ENCODE measurements at places on chromosomes 2 and 18. TPM values are rescaled to one million over a fixed set of nuclear protein-coding genes. Genes with fewer than 3 reads are reported as not detected.
A peak's percentile ranks its signal among the peaks of the same experiment; 100 is the strongest.

DNA sequence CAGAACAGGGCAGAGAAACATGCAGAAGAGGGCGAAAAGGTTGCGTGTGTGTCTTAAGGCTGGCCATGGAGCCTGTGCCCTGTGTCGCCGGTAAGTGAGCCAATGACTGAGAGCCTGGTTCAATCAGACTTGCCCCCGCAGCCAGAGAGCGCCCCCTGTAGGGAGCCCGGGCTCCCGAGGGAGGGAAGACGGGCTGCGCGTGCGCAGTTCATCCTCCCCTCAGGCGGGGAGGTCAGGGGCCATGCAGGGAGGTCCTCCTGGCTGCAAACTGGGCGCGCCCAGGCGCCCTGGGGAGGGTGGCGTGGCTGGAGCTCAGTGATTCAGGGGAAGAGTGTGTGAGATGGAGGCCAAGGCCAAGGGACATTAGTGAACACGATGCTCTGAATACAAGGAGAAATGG lies 276.6 kb downstream of the PHLPP1 start:
- no peak for DNase-seq

Gene EGR4
- total RNA-seq: not detected

- DNase-seq: peak; percentile 46
Observed at GRCh38 chr2:230408244-230408842, 7.7 kb upstream of the SP100 start.

- DNase-seq: no peak
Observed at GRCh38 chr2:108560241-108560811, 26.1 kb downstream of the LIMS1 start.

Gene ZBTB7C
- total RNA-seq: 2.7 TPM

DNA sequence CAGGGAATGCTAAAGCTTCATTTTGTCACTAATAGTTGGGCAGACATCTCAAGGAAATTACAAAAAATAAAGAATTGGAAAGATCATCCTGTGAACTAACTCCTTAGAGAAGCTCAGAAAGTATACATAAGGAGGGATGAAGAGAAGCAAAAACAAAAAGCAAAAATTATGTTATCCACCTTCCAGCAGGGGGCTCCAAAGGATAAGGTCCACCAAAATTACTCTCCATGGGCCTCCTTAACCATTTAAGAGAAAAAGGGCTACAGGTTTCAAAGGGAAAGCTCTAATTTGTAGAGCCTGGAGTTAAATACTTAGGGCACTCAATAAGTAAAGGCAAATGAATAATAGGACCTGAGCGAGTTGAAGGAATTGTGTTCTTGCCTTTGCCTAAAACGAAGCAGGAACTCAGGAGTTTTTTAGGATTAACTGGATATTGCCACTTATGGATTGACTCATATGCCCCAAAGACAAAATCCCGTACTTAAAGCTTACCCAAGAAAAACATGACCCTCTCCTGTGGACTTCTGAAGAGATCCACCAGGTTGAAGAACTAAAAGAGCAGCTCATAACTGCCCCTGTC lies 1167.9 kb downstream of the DSC3 start:
- DNase-seq: no peak

Gene FOSL2
- 50.2 TPM for total RNA-seq

Gene INHA
- 2.4 TPM for total RNA-seq

GRCh38 chr2:46847726-46848412 lies 67.7 kb downstream of the MCFD2 start:
- no peak for DNase-seq

GRCh38 chr2:25252291-25253152 lies 84.1 kb upstream of the POMC start:
- DNase-seq: peak; percentile 61

DNA sequence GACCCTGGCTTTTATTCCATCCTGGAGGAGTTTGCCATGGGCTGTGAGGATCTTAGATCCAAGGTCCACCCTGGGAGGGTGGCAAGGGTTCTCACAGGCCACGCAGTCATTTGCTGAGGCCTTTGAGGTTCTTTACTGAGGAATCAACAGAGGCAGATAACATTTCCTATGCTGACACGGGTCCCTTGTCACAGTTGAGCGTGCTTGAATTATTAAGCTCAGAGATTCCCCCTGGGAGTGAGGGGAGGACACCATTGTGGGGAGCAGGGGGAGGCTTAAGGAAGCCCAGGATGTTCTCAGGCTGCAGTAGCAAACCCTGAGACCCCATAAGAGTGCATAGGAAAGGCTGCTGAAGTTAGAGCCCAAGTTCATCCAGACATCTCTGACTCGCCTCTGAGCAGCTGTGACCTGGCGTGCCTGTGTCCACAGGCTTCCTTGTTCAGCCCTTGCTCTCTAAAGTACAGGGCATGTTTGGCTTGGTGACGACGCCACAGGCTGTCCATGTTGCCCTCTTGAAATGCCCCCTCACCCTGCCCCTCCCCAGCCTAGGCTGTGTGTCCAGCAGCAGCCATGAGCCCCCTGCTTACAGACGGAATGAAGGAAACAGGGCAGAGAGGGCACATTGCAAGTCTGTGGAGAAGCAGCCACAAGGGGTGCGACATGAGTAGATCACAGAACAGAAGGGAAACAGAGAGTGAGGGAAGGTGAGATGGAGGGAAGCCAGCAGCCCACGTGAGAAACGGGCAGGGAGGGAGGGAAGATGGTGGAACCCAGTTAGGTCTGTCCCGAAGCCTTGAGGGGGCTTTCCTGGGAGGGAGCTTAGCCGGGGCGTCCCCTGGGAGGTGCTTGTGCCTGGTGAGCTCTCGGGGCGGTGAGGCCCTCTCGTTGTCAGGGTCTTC lies 34.0 kb downstream of the NAPG start:
- DNase-seq: peak; percentile 18

- no peak for DNase-seq
Observed at GRCh38 chr18:56443166-56443907, 195.1 kb downstream of the TXNL1 start.

Gene NEU4
- total RNA-seq: not detected

- no peak for DNase-seq
Observed at GRCh38 chr2:186575302-186575701, 14.6 kb upstream of the ITGAV start.

Gene TXNDC2
- not detected for total RNA-seq

Gene ANKRD36C
- 6.8 TPM for total RNA-seq

DNA sequence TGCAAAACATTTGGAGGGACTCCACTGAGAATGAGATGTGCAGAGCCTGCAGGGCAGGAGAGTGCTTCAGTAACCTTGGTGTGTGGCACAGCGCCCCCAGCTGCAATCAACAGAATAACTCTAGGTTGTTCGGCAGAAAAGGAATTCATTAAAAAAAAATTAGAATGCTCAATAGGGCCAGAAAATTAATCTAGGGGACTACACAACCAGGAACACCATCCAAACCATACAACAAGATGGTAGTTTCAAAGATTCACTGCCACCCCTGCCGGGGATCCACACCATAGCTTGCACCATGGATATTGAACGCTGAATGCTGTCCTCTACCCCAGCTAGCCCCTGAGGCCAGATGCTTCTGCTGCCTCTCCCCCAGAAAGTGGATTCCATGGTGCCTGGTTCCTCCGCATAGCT lies 50.1 kb downstream of the THUMPD2 start:
- DNase-seq: no peak

DNA sequence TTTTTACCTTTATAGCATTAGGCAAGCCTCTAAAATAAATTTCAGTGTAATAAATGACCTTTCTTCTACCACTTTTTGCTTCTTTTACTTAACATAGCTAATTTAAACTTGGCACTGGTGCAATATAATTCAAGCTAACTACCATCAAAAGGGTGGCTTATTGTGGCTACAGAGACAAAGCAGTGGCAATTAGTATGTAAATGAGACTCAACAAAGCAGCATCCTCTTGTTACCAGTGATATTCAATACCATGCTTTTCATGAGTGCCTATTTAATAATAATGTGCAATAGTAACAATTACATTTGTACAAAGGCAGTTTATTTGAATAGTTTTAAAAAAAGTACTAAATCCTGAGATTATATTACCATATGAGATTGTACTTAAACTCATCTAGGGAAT lies 93.4 kb downstream of the SOS1 start:
- DNase-seq: no peak

Gene ASPRV1
- 0.63 TPM for total RNA-seq

DNA sequence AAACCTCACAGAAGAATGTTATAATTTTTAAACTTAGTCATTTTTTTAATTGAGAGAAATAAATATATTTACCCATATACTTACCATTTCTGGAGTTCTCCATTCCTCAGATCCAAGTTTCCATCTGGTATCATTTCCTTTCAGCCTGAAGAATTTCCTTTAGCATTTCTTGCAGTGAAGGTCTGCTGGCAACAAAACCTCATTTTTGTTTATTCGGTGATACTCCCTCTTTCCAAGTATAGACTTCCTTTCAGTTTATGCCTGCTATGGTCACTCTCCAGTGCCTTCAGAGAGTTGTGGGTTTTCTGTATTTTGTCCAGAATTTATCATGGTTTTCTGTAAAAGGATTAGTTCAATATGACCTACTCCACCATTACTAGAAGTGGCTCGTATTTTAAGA lies 17.0 kb downstream of the WDPCP start:
- DNase-seq: no peak

Gene CTAGE1
- total RNA-seq: not detected

DNA sequence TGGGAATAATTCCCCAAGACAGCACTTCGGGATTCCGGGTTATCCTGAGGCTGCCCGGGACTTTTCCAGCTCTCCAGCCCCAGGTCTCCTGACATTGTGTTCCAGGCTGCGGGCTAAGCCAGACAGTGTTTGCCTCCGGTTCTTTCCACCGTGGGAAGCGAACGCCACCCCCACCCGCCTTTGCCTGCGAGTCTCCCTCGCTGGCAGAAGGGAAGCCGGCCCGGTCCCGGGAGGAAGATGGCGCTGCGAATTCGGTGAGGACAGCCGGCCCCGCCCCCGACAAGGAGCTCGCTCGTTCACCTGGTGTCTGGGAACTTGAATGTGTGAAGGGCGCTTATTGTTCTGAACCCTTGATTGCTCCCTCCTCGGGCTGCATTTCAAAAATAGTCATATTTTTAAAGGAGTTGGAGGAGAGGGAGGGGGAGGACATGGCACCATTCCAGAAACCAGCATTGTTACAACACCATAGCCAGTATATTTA lies 2.9 kb downstream of the LRATD1 start:
- peak; percentile 70 for DNase-seq

GRCh38 chr2:69059731-69060290 lies 46.8 kb downstream of the ANTXR1 start:
- DNase-seq: no peak

- DNase-seq: no peak
Observed at GRCh38 chr2:37427241-37427640, 82.8 kb downstream of the QPCT start.

Gene EVA1A
- 0.41 TPM for total RNA-seq

- no peak for DNase-seq
Observed at GRCh38 chr2:86592547-86593230, 29.4 kb upstream of the CHMP3 start.

GRCh38 chr2:83388804-83389203 lies 1070.3 kb downstream of the SUCLG1 start:
- no peak for DNase-seq

Gene KCMF1
- 90.2 TPM for total RNA-seq

DNA sequence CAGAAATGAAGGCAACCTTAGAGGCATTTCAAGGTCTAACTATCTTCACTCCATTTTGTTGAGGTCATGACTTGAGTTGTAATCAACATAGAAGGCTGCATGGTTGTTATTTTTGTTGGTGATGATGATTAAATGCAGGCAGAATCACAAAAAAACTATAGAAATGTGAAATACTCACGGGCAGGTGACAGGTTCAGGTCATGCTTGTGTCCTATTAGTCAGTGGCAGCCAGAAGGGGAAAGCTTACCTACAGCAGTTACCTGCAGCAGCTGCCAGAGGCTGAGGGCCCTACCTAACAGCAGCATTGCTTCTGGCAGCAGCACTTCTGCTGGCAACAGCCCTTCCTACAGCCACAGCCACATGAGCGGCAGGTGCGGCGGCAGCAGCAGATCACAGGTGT lies 394 bp downstream of the SCYGR3 start:
- DNase-seq: no peak

Gene TIA1
- total RNA-seq: 45.1 TPM

Gene RAB17
- 4.5 TPM for total RNA-seq

DNA sequence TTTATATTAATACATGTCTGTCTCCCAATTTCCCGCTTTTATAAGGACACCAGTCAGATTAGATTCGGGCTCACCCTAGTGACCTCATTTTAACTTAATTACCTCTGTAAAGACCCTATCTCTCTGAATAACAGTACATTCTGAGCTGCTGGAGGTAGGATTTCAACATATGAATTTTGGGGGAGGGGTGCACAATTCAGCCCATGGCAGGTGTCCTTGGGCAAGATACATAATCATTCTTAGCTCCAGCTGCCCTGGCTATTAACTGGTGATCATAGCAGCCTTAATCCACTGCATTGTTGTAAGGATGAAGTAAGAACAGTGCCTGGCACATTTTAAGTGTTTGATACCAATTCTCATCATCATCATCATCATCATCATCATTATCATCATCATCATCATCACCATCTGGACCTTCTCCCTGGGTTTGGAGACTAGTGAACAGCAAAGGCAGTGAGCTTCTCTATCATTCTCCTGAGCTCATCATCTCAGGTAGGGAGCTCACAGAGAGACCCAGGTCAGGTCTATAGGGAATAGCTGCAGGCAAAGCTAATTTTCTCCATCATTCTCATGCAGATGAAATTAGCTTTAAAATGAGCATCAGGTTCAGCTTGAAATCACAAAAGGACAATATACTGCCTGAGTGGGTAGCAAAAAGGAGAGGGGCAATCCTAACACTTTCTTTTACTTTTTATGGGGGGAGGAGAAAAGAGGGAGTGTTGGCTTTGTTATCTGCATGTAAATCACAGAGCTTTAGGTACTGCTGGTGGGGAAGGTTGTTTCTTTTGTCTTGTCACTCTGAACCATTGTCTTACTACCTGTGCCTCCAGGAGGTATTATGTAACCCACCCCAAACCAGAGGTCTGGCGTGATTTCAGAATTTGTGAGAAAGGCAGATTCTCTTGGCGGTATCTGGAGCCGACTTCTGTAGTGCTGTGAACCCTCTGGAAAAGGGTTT lies 125.5 kb upstream of the SPRED2 start:
- DNase-seq: no peak

DNA sequence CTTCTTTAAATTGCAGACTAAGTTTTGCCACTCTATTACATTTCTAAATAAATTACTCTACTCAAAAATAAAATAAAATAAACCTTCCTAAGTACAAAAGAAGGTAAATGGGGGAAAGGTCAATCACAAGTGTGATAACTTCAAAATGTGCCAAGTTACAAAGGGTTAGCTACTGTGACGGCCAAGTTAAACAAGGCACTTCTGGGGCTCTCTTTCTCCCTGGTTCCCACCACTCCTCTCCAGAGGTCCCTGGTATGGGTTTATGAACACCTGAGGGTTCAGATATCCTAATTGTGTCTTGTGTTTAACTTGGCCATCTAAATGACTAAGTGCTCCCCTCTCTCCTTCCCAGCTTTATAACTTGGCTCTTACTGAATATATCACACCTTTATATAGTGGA lies 5.4 kb downstream of the ZNF521 start:
- DNase-seq: no peak

Gene LRATD1
- total RNA-seq: 3.1 TPM

- no peak for DNase-seq
Observed at GRCh38 chr2:69517410-69517809, 80.2 kb upstream of the NFU1 start.

Gene MC5R
- total RNA-seq: not detected

Gene ASXL3
- total RNA-seq: 6.7 TPM

Gene TMEM247
- total RNA-seq: not detected
